Stimulated activated CD4-positive, alpha-beta T cell treated with anti-CD3 and anti-CD28 coated beads, Interleukin-15, amount 100 ng/mL, for 1 hour (primary cell): ENCODE measurements at places on chromosomes 1 and 21.

DNA sequence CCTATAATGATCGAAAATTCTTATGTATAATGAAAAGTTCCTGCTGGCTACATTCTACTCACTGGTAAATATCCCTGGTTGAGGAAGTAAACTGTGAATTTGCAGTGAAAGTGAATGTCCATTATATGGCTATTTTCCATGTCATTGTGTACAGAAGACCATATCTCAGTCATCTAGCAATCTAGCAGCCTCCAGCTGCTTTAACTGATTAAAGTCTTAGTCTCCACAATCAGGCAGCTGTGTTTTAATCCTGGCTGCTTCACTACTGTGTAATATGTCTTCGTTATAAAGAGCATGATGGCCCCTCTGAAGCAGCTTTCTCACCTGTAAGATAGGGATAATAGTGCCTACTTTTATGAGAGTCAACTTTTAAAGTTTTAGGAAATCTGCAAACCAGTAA lies 11.4 kb downstream of the CLCA2 start:
- no peak for DNase-seq

- DNase-seq: no peak
Measured at GRCh38 chr1:10225573-10225972, 15.2 kb downstream of the KIF1B start.

- no peak for DNase-seq
Measured at GRCh38 chr1:158016651-158017335, 23.3 kb downstream of the KIRREL1 start.

GRCh38 chr1:4488018-4488417 lies 166.4 kb upstream of the AJAP1 start:
- DNase-seq: no peak

DNA sequence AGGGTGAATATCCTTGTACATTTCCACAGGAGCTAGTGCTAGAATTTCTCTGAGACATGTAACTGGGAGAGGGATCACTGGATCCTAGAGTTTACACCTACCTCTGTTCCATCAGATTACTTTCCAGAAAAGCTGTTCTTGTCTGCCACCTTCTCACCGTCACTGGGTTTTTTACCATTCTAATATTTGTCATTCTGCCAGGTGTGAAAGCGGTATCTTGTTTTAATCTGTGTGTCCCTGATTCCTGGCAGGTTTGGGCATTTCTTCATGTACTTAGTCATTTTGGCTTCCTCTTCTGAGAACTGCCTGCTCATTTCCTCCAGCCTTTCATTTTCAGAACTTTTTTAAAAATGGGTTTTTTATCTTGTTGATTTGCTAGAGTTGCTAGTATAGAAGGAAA lies 5.1 kb downstream of the PMF1 start:
- no peak for DNase-seq

DNA sequence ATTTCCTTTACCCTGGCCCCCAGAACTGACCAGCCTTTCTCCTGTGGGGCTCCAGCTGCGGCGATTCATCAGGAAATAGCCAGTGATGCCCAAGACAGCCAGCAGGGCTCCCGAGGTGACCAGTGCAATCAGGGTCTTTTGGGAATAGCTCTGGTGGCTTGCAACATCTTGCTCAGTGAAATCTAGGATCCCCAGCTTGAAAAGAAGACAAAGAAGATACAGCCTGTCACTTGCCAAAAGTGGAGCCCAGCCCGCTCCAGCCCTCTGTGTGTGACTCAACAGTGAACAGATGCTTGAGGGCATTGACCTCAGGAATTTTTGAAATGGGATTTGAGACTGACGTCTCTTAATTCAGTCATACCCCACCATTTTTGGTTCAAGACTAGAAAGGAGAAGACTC lies 22.3 kb downstream of the CD34 start:
- no peak for DNase-seq

- no peak for DNase-seq
Measured at GRCh38 chr1:16183765-16184556, 28.1 kb upstream of the EPHA2 start.

GRCh38 chr1:204304067-204304466 lies 55.7 kb downstream of the PLEKHA6 start:
- DNase-seq: no peak

DNA sequence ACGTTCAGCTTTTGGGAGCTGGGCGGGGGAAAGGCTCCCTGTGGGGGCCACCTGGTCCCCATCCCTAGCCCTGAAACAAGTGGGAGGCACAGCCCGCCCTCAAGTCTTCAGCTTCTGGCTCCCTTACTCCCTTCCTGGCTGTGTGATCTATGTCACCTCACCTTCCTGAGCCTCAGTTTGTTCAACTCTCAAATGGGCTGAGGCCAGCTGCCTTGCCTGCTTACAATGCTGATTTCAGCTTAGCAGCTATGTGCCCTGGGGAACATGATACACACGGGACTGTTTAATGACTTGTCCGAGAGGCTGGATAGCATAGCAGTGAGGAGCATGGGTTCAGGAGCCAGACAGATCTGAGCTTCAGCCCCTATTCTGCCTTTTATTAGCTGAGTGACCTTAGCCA lies 19.3 kb downstream of the GRHL3 start:
- DNase-seq: no peak

DNA sequence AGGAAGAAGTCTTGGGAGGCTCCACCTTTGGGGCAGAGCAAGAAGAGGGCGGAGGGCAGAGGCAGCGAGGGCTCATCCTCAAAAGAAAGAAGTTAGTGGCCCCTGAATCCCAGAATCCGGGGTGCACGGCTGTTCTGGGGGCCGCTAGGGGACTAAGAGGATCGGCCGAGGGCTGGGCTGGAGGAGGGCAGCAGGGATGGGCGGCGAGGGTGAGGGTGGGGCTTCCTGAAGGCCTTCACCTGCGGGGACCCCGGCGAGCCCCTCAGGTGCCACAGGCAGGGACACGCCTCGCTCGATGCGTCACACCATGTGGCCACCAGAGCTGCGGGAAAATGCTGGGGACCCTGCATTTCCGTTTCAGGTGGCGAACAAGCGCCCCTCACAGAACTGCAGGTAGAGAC lies 23.9 kb downstream of the COL6A1 start:
- no peak for DNase-seq

- no peak for DNase-seq
Measured at GRCh38 chr1:230907472-230908205, 39.3 kb upstream of the C1orf198 start.

- no peak for DNase-seq
Measured at GRCh38 chr1:165633614-165634013, 2.6 kb downstream of the MGST3 start.

- DNase-seq: no peak
Measured at GRCh38 chr1:100538913-100539835, 1.2 kb downstream of the GPR88 start.
